ENCODE measurements at places on chromosomes 2 and 18. TPM values are rescaled to one million over a fixed set of nuclear protein-coding genes. Genes with fewer than 3 reads are reported as not detected.

GRCh38 chr18:48629730-48630324 lies 91.0 kb downstream of the CTIF start:
- DNase-seq: no peak

Gene ZSWIM2
- not detected for polyA plus RNA-seq

DNA sequence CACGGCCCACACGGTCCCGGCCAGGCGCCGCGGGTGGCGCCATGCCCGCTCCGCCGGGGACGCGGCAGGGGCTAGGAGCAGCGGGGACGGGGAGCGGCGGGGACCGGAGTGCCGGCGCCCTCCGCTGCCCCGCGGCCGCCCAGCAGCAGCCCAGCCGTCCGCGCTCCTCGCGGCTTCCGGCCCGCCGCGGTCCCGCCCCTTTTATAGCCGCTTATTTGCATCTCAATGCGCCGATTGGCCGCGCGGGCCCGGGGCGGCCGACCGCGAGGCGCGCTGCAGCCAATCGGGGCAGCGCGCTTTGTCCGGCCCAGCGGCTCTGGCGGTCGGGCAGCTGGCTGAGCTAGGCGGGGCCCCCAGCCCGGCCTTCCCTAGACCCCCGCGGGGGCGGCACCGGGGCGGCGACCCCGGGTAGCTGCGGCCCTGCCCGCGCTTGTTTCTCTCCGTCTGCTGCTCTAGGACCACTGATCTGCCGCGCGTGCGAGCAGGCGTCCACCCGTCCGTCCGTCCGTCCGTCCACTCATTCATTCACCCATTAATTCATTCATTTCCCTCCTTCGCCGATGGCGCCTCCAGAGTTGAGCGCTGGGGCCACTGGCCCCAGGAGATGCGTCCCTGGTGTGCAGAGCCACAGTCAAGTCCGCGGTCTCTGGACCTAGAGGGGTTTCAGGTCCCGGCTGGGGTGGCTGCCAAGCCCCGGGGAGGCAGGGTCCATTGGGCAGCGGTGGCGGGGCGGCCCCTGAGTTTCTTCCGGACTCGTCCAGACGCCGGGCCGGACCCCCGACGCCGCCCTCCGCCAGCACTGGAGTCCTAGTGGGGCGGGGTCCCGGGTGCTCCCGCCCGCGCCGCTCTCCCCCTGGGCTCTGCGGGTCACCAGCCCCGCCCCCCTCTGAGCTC lies at the start of gene HES6:
Gene HES6 (minus strand): TSS at position 176 of the 894 bp plus-strand sequence. CDS start 133 bp downstream, at position 43.
- DNase-seq: peak; percentile 82

DNA sequence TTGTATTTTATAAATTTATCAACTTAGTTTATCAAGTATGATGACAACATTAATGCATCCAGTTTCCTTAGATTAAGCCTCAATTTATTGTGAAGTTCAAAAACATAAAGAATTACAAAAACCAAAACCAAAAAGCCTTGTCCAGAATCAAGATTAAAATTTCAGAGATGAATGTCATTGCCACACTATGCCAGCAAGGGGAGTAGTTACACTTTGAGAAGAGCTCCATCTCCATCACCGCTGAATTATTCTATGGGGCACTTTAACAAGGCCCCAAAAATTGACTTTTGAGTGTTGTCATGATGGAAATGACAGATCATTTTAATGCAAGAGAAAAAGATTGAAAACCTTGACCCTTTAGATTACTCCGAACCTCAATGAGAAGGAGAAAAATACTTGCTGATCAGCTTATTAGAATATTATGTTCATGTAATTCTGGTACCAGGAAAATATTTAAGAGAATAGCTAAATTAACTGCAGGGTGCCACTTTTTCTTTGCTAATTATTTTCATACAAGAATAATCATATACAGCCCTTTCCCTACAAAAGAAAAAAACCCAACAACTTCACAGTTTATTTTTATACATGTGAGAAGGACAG lies 152.5 kb upstream of the AQP4 start:
- no peak for DNase-seq

- DNase-seq: no peak
These were observed 1.2 kb upstream of the ERFE start for GRCh38 chr2:238157506-238158017.

DNA sequence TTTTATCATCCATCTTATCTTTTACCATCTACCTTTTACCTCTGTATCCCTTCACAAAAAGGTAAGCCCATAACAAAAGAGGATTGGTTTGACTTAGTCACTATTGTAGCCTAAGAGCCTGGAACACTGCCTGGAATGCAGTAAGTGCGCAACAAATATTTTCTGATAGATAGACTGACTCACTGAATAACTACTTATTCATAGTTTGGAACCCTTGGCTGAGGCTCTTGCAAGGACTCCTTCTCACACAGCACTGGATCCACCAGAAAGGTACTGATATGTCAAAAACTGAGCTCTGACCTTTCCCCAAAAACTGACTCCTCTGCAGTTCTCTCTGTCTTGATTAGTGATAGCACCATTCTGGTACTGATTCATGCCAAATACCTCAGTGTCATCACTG lies 426.7 kb downstream of the SETBP1 start:
- no peak for DNase-seq

Gene SERPINB3
- not detected for polyA plus RNA-seq

Gene ERICH2
- not detected for polyA plus RNA-seq

GRCh38 chr2:220044383-220044782 lies 417.0 kb downstream of the SLC4A3 start:
- DNase-seq: no peak

All from naive B cell (primary cell).